Smooth muscle cell of bladder (primary cell): ENCODE measurements at places on chromosomes 3 and 15. TPM values are rescaled to one million over a fixed set of nuclear protein-coding genes. Genes with fewer than 3 reads are reported as not detected.

Gene PP2D1
- not detected in 2 replicates for total RNA-seq

Gene BTLA
- under 0.01 TPM in 1 of 2 replicates, not detected in the other for total RNA-seq

Gene CCDC54
- total RNA-seq: not detected in 2 replicates

Gene COLQ
- 0.28 and 0.46 TPM in 2 replicates for total RNA-seq

Gene RLBP1
- not detected in 2 replicates for total RNA-seq

Gene SERPINI2
- not detected in 2 replicates for total RNA-seq

Gene SLC6A11
- total RNA-seq: not detected in 2 replicates

Gene MED12L
- 0.14 and 0.28 TPM in 2 replicates for total RNA-seq

Gene TUSC7
- not detected in 2 replicates for total RNA-seq

Gene NPHP3
- total RNA-seq: 16.8 and 23.6 TPM in 2 replicates

Gene TEX9
- 3.1 and 3.8 TPM in 2 replicates for total RNA-seq

Gene NT5DC2
- total RNA-seq: 25.6 and 30.9 TPM in 2 replicates

Gene POU1F1
- not detected in 2 replicates for total RNA-seq

Gene NR2F2
- 4.3 and 4.5 TPM in 2 replicates for total RNA-seq

Gene CKMT1A
- total RNA-seq: 0.18 TPM in 1 of 2 replicates, not detected in the other

Gene GATM
- total RNA-seq: 0.14 and 0.55 TPM in 2 replicates
